ENCODE measurements at places on chromosomes 12 and 14.

DNA sequence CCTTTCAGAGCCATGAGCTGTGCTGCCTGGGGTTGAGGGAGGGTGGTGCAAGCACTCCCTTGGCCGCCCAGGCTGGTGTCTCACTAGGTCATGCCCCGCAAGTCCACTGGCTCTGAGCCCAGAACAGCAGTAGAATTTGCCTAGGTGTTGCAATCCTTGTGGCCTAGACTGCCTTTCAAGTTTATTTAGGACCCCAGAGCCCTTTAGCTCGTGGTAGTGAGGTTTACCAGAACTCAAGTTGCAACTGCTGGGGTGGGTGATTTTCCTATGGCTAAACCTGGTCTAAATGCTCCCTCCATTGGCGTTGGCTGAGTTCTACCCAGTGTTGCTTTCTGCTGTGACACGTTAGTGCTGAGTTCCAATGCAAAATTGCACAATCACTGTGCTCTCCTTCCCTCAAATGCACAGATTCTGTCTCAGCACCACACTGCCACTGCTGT, 287.2 kb downstream of the BCAT1 start:
- no peak for DNase-seq

DNA sequence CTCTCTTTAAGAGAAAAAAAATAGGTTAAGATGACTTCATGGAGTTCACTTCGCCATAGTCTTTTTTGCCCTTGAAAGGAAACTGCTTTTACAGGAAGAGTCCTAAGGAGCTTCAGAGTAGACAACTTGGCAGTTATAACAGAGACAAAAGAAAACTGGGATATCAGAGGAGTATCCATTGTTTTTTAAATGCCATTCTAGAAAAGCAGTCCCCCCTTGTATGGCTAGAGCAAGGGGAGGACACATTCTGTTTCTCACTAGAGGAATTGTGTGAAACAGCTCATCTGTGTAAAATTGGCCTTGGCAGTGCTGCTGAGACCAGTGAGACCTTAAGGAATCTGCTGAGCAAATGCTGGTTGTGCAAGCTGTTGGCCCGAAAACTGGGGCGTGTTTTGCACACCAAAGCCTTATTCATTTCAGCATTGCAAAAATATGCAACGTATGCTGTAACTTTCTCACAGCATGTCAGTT, 128.0 kb downstream of the GPR135 start:
- no peak for DNase-seq

DNA sequence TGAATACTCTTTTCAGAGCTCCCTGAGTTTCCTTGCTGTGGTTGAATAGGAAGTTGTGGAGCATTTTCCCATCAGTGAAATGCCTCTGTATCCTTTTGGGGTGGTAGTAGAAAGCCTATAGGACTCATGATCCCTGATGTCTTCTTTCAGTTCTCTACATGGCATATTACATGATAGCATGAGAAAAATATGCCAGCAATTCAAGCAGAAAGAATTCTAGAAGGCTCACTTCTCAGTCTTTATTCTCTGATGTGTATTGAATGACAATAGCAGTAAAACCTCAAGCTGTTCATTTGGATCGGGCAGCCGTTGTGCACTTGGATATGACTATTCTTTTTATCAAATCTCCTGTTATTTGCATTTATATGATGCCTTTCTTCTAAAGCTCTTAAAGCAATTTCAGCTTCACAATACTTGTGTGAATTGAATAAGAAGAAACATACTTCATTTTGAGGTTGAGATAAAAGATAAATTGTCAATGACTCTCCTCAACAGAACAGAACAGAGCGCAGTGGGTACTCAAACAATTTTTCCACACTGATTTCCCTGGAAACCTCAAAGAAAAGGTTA, 251.5 kb upstream of the FBXO33 start:
- no peak for DNase-seq

GRCh38 chr14:43147485-43147884, 1359.6 kb downstream of the FSCB start:
- DNase-seq: no peak

DNA sequence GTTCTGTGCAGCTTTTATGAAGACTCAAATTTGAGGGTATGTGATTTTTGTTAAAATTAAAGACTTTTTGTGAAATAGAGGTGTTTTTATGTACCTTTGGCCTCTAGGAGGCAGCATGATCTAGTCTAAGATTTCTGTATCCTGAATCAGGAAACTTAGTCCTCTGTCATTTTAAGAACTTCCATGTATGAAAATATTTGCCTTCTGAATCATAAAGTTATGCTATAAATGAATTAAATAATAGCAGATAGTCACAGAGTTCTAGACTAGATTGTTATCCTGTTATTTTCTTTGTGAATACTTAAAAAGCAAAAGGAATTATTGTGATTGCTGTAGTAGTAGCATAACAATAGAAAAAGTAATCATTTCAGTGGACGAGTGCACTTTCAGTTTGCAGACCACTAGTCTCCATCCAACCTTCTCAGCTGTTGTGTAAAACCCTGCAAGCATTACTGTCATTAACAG, 56.3 kb downstream of the FGD4 start:
- DNase-seq: no peak

DNA sequence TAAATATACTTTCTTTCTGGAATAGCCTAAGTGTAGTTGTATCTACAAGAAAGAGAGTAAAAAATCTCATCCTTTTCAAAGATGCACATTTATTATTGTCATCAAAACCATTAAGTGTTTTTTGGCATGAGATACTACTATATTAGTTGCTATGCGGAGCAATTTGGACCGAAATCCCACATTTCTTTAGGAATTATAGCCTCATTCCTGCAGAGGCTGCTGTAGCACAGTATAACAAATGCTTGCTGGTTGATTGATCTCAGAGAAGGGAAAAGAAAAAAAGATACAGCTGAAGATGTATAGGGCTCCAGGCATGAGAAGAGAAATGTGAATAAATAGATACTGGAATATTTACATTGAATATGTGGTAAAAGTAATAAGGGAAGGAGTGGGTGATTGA, 36.0 kb downstream of the RHOJ start:
- DNase-seq: no peak
